ENCODE measurements at places on chromosomes 2 and 18.

GRCh38 chr2:240250985-240251847, 110.8 kb upstream of the OTOS start:
- peak; percentile 84 for DNase-seq

DNA sequence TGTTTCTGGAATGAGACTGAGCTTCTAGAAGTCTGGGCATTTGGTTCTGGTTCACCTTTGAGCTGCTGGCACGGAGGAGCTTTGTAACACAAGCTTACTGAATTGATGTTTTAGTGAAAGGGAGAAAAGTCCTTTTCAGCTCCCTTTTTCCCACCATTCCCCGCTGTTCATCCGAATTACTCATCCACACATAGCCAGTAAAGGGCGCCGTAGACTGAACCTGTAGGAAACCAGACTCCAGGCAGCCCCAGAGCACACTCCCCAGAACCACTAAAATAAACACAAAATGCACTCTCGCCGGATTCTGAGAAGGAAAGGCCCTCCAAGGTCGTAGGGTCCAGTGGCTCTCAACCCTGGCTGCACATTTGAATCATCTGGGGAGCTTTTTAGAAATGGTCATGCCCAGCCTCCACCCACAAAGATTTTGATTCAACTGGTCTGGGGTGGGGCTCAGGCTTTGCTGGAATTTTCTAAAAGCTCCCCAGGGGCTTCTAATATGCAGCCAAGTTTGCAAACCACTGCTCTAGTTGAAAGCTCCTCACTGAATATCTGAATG, 29.6 kb downstream of the TCF7L1 start:
- peak; percentile 22 for DNase-seq

DNA sequence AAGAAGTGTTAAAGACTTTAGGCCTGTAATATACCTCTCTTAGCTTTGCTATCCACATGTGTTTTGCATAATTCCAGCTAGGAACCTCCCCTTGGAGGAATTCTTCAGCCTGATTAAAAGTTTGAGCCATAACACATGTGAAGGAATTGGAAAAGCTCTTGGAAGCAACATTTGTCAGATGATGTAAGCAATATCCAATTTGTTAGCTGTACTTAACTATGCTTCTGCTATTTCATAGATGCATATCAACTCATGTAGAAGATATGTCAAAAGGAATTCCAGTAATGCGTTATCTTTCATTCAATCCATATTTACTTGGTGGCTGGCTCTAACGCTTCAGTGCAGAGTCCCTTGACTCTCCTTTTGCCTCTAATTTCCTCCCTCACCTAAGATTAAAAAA, 46.2 kb downstream of the PKP4 start:
- DNase-seq, result peak; percentile 87

- DNase-seq, result no peak
These were observed 13.5 kb upstream of the SFXN5 start for GRCh38 chr2:73084971-73085370.

DNA sequence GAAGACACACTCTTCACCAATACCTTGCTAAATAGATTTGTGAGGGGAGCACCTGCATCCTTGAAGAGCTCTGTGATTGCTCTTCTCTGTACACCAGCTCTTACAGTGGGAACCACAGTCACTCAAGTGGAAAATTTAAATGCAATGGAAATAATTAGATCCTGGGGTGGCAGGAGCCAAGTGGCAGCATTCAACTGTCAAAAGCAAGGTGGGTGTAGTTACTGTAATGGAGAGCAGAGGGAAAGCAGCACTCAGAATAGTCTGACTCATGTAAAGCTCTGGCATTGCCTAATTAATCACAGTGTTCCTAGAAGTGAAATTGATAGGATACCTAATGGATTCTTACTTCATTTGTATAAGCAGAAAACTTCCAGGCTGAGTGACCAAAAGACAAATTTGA, 245.8 kb downstream of the KCNE4 start:
- DNase-seq, result no peak

DNA sequence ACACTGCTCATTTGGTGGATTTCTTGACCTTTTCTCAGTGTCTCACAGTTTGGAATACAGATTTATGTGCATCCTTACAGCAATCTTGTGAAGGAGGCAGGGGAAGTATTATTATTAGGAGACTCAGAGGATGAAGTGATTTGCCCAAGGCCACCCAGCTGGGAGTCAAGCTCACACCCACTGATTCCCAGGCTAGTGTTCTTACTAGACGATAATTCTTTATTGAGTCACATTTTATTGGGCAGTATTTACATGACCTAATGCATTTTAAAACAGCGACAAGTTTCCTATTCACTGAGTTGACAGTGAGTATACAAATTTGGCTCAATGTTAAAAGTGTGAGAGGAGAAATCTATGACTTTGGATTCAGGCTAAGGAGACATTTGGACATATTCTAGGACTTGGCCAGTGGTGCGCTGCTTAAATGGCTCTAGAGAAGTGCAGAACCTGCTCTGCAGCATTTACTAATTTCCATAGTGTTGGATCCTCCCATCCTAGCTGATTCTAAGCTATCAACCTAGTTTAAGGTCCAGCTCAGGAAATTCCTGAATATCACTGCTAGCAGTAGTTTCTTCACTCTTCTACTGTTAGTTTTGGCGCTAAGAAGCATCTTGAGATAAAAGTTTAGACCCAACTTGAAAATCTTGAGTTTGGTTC, 199.3 kb downstream of the MTX2 start:
- DNase-seq, result no peak
